ENCODE measurements at places on chromosomes 16 and 17.
A peak's percentile ranks its signal among the peaks of the same experiment; 100 is the strongest.

- DNase-seq, result no peak
These were observed 1.7 kb downstream of the MT2A start for GRCh38 chr16:56610017-56610608.

GRCh38 chr17:50779747-50780353 is 12.5 kb upstream of the ANKRD40CL start:
- no peak for DNase-seq

- DNase-seq, result peak; percentile 80
These were observed 9.3 kb downstream of the GAS2L2 start for GRCh38 chr17:35743626-35744328.

DNA sequence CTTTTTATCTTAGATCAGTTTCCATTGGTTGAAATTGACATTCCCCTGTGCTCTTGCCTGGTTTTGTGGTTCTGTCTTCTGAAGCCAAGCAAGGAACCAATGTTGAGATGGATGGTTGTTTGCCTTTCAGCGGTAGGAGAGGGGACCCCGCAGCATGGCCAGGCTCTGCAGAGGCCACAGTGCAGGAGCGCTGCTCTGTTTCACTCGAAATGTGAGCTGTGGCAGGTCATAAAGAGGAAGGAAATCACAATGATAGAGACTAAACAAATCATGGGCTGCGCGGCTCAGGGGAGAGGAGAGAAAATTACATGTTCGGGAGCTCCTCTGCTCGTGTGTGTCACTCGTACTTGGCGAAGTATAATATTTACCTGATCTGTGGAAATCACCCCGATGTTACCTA is 148.2 kb downstream of the SNX29 start:
- DNase-seq, result peak; percentile 31

DNA sequence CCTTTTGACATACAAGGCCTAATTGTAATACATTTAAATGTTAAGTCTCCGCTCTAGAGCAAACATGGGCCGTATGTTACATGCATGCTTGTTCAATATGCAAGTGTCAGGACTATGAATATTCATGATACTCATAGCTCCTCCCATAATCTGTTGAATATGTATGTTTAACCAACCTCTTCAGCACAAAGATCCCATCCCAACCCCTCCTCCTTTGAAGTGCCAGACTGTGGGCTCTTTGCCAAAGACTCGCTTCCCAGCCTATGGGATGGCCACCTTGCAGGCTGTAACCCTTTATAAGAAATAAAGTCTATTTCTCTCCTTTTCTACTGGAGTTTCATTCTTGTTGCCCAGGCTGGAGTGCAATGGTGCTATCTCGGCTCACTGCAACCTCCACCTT is 156.2 kb downstream of the ABCC12 start:
- no peak for DNase-seq

DNA sequence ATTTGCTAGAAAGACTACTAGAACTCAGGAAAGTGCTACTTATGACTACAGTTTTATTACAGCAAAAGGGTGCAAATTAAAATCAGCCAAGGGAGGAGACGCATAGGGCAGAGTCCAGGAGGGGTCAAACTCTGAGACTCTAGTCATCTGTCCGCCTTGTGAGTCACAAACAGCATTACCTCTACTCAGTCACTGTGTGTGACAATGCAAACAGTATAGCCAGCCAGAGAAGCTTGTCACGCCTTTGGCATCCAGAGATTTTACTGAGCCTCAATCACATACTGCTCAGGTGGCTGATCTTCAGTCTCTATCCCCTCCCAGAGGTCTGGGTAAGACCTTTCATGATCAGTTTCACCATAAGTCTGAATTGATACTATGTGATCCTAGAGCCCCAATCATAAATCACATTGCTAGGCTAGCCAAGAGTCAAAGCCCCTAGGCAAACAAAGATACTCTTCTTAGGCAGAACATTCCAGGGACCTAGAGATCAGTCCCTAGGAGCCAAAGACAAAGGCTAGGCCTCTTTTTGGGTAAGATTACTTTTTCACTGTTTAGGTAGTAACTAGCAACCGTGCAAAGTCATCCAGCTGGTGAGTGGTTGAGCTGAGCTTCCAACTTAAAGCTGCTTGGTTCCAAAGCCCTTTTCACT is 48.8 kb upstream of the CLEC19A start:
- DNase-seq, result no peak

DNA sequence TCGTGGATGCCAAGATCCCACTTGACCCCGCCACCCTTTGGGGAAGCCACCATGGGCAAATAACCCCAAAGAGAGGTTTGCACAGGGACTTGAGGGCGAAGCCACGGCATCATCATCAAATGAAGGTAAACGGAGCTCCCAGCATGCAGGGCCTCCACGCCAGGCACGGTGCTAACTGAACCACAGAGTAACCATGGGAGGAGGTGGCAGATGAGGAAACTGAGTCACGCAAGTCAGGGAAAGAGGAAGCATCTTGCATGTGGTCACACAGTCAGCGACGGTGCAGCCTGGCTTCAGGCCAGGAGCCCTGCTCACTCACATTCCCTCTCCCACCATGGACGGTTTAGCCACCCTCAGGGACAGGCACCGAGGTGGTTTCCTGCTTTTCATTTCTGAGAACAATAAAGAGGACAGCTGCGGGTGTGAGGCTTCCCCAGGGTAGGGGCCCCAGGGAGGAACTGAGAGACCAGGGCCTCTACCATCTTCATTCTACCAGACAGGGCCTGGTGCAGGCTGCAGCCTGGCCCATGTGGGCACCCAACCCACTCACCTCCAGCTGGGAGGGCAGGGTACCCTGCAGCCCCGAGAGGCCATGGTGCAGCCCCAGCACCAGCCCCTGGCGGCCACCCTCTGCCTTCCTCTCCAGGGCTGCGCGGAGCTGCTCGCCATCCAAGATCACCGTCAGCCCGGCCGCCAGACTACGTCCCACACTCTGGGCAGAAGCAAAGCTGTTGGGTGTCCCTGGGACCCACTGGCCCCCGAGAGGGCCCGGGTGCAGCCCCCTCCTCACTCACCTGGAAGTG is 78.3 kb downstream of the RMI2 start:
- no peak for DNase-seq

- DNase-seq, result no peak
These were observed 33.0 kb downstream of the CPNE2 start for GRCh38 chr16:57125376-57125775.

GRCh38 chr16:74736531-74737157 is 36.0 kb upstream of the MLKL start:
- DNase-seq, result no peak

DNA sequence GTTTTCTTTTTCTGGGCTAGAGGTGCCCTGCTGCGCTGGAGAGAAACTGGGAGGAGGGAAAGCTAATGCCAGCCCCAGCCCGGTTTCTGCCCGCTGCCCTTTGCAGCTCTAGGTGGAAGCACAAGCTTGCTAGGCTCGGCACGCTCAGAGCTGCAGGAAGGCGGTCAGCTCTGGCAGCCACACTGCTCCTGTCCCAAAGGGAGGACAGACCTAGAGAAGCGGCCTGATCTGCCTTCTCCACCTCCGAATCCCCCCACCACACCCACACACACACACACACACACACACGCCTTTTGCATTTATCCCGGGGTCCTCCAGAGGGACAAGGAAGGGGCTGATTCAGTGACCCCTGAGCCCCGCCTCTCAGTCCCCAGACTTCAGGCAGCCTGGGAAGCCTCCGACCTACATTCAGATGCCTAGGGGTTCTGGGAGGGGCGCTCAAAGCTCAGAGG is 418.1 kb downstream of the SOX9 start:
- DNase-seq, result peak; percentile 34

DNA sequence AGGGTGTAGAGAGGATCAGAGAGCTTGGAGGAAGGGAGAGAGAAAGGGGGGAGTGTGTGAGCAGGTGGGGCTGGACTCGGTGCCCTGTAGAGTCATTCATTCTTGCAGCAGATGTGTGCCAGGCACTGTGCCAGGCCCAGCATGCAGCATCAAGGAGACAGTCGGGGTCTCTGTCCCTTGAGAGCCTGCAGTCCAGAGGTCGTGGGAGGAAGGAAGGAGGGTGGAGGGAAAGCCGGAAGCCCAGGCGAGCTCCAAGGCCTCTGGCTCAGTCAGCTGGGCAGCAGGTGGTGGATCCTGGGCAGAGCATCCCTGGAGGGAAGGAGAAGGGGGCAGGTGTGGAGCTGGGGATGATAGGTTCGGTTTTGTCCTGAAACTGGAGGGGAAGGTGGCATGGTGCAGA is 27.5 kb downstream of the EPN2 start:
- no peak for DNase-seq

GRCh38 chr17:15031975-15032374 is 233.2 kb downstream of the PMP22 start:
- DNase-seq, result no peak

- DNase-seq, result no peak
These were observed 56.6 kb downstream of the TEKT5 start for GRCh38 chr16:10638101-10638500.

DNA sequence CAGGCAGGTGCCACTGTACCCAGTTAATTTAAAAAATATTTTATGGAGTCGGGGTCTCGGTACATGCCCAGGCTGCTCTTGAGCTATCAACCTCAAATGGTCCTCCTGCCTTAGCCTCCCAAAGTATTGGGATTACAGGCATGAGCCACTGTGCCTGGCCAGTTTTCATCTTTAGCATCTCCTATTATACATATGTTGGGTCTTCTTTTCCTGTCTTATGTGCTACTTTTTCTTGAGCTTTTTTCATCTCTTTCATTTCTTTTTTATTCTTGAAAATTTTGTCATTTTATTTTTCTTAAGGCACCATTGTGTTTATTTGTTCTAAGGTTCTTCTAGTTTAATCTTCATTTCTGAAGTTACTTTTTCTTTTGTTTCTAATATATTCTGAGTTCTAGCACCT is 20.7 kb downstream of the BANP start:
- no peak for DNase-seq

DNA sequence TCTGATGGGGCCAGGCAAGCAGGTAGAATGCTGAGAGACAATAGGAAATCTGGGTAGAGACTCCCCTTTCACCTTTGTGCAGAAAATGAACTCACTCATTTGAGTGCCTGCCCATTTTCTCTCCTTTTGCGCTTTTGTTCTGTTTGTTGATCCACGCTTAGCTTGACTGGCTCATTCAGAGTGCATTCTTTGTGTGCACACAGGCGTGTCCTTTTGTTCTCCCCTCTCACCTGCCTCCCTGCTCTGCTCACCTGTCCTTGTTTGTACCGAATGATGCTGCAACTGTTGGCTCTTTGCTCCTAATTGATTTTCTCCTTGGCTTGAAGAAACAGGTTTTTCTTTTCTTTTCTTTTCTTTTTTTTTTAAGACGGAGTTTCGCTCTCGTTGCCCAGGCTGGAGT is 15.8 kb downstream of the PGS1 start:
- DNase-seq, result no peak

DNA sequence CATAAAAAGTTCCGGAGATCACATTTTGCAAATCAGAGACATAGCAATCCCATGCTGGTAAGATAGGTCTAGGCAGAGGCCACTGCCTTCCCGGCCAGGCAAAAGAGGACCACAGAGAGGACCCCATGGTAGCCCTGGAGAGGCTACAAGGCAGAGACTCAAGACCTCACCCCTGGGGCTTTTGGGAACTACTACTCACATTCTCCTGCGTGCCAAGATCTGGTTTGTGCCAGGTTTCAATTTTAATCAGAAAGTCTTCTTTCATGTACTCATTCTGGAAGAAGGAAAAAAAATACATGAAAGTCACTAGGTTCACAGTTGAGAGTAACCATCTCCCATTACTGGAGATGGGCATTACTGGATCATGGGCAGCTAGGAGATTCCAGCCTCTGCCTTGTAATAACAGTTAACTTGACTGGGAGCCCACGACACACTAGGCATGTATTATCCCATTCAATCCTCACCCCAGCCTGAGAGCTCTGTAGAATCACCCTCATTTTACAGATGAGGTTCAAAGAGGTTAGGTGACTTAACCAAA is 21.2 kb downstream of the PITPNA start:
- no peak for DNase-seq

GRCh38 chr16:2499890-2500429 is 13.8 kb upstream of the ATP6V0C start:
- DNase-seq, result no peak

- DNase-seq, result peak; percentile 51
These were observed 485 bp downstream of the DNAJA3 start for GRCh38 chr16:4426021-4426684.

DNA sequence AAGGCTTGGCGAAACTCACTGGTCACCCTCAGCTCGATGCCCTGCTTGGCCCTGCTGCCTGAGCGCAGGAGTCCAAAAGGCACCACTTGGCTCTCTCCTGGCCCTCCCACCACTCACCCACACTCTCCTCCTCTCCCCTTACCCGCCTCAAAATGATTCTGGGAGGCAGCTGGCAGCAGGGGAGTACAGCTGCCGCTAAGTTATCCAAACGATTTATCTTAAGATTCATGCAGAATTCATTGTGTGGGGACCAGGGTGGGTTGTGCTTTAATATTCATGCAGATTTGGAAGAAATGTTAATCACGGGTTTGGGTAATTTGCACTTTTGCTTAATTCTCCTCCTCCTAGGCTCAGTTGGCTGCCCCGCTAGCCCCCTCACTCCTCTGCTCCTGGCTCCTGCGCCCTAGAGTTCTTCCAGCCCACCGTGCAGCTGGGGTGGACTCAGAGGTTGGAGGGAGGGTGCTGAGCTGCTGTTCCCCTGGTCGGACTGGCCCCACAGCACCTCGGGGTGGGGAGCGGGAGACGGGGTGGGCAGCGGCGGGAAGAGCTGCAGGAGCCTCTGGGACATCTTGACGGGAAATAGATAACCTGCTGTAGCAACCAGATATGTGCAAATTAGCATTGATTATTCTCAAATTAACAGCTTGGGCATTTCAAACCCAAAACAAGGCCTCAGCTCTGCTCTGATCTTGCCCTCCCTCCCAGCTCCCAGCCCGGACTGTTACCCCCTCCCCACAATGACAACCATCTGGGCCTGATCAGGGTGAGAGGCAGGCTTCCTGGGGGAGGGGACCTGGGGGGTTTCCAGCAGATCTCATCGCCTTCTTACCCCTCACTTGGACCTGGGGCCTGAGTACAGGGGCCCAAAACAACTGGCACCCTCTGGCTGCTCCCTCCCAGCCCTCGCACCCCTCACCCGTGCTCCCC is 122.6 kb upstream of the RPL38 start:
- no peak for DNase-seq

GRCh38 chr16:86986809-86987487 is 330.2 kb downstream of the C16orf95 start:
- no peak for DNase-seq

DNA sequence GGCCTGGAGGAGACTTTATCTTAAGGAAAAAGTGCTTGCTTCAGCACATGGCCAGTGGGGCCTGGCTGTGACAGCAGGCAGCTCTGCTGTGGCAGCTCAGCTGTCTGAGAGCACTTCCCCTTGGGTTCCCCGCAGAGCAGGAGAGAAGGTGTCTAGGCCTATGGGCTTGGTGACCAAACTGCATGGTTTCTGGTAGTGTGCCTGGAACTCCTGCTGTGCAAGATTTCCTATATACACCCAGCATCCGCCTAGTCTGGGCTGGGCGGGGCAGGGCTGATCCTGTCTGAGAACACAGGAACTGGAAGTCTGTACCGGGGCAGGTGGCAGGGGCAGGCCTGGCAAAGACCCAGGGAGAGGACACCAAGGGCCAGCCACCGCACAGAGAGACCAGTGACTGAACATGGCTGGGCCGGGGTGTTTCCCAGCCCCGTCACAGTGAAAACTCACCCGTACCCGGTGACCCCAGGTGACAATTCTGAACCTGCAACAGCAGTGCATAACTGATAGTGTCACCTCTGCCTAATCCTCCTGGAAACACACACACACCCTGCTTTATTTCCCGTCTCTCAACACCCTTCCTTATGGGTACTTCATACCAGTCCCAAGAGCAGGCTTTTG is 39.3 kb downstream of the CHD9 start:
- DNase-seq, result no peak

GRCh38 chr17:82551779-82552457 is 32.4 kb downstream of the FOXK2 start:
- DNase-seq, result peak; percentile 55

Measured in nephron progenitor cell (in vitro differentiated cells).